ENCODE measurements at places on chromosomes 2 and 18. TPM values are rescaled to one million over a fixed set of nuclear protein-coding genes. Genes with fewer than 3 reads are reported as not detected.

Gene PSMA8
- total RNA-seq = not detected

Gene DOK6
- total RNA-seq = 0.06 TPM

Gene ADAM23
- total RNA-seq = 1.1 TPM

Gene SOWAHC
- total RNA-seq = 7.1 TPM

Gene SH3BP4
- 72.1 TPM for total RNA-seq

Gene PHLPP1
- total RNA-seq = 4.8 TPM

Gene SNORC
- 0.30 TPM for total RNA-seq

Gene SLC23A3
- 0.86 TPM for total RNA-seq

Gene KCNIP3
- total RNA-seq = 2.6 TPM

Gene OTOS
- total RNA-seq = 0.34 TPM

Gene TPGS2
- total RNA-seq = 125 TPM

Gene CDK15
- 7.3 TPM for total RNA-seq

Gene MOGAT1
- not detected for total RNA-seq

- no peak for DNase-seq
Measured at GRCh38 chr2:165058476-165059265, 103.3 kb upstream of the SLC38A11 start.

- DNase-seq = peak; percentile 17
Measured at GRCh38 chr2:171479154-171479814, 43.0 kb upstream of the CYBRD1 start.

- DNase-seq = no peak
Measured at GRCh38 chr2:142314164-142314563, 183.3 kb upstream of the LRP1B start.

- DNase-seq = peak; percentile 13
Measured at GRCh38 chr18:62347089-62347506, 22.0 kb downstream of the TNFRSF11A start.

DNA sequence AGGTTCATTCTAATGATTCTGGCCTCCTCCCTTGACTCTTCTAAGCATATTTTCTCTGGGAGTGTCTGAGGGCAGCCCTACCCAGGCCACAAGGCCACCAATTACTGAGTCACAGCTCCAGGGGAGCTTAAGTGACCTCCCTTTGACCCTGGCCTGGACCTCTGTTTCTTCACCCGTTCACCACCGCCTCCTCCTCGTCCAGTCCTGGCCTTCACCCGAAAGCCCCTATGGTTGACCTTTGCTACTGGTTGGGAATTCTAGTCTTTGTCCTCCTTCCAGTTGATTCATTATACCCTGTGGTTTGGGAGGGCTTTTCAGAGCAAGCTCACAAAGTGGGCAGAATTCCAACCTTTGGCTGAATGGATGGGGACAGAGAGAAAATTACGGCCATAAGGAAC, 72.6 kb downstream of the NRP2 start:
- peak; percentile 74 for DNase-seq

DNA sequence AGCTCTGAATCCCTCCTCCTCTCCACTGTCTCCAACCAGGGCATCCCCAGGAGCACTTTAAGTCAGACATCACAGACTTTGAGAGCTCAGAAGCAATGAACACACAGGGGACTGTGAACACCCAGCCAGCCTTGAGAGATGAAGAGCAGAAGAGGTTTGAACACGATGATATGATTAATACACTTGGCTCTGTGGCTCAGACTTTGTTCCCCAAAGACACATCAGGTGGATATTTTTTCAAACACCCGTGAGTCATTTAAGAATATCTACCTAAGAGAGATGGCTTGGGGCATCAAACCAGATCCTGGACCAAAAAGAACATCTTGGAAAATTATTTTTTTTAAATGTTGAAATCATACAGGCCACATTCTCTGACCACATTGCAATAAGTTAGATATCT, 134.9 kb upstream of the OTOS start:
- no peak for DNase-seq

DNA sequence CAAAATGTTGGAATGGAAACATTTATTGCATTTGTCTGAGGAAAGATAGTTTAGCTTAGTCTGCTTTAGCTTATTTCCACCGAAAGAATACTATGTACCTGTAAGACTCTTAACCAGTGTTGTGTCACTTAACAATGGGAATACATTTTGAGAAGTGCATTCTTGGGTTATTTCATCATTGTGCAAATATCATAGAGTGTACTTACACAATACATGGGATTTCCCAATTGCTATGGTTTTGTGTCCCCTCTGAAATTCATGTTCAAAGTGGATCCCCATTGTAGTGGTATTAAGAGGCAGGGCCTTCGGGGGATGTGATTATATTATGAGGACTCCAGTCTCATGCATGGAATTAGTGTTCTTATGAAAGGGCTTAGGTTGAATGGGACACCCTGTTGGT, 249.4 kb upstream of the UBE2E3 start:
- peak; percentile 19 for DNase-seq

DNA sequence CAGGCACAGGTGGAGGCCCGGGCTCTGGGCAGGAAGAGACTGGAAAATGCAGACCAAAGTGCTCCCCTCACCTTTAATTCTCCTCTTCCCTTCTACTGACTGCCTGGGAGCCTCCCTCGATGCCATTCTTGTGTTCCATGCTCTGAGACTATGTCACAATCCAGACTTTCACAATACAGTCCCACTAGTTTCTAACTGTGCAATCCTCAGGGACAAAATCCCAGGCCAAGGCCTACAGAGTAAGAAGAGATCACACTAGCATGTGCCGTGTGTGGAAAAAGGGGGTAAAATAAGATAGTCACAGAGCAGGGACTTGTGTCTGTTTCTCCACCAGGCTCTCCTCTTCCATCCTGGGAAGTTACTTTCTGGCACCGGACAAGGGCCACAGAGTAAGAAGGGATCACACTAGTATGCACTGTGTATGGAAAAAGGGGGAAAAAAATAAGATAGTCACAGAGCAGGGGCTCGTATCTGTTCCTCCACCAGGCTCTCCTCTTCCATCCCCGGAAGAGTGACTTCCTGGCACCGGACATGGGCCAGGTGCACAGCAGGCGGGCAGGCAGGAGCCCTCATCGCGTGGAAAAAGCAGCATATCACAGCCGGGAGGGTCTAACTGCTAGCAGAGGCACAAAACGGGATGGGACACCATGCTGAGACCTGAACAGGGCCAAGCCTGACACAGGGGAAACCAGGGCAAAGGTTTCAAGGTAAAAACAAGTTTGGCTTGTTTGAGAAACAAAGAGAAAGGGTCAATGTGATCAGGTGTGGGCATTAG, 9.6 kb downstream of the CYB5A start:
- no peak for DNase-seq

DNA sequence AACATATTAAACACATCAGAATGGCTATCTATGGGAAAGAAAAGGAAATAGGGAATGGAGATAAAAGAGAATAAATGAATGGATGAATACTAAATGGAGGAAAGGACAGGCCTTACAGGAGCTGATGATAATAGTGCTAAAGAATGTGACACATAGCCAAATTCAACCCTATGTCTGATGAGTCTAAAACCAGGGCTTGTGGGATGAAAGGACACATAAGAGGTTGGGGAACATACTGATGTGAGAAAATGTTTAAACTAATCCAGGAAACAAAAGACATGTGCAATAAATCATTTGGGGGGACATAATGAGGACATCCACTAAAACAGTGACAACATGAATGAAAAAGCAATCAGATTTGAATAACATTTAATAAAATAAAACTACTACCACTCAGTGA, 120.0 kb downstream of the DYM start:
- peak; percentile 12 for DNase-seq

DNA sequence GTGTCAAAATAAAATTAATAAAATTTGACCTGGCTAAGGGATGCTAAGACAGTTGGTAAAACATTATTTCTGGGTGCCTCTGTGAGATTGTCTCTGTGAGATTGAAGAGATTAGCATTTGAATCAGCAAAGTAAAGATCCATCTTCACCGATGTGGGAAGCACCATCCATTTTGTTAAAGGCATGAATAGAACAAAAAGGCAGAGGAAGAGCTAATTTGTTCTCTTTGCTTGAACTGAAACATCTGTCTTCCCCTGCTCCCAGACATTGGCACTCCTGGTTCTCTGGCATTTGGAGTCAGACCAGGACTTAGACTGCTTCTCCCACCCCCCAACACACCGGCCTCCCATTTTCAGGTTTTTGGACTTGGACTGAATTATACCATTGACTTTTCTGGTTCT, 603.8 kb upstream of the LINC00305 start:
- DNase-seq = no peak

DNA sequence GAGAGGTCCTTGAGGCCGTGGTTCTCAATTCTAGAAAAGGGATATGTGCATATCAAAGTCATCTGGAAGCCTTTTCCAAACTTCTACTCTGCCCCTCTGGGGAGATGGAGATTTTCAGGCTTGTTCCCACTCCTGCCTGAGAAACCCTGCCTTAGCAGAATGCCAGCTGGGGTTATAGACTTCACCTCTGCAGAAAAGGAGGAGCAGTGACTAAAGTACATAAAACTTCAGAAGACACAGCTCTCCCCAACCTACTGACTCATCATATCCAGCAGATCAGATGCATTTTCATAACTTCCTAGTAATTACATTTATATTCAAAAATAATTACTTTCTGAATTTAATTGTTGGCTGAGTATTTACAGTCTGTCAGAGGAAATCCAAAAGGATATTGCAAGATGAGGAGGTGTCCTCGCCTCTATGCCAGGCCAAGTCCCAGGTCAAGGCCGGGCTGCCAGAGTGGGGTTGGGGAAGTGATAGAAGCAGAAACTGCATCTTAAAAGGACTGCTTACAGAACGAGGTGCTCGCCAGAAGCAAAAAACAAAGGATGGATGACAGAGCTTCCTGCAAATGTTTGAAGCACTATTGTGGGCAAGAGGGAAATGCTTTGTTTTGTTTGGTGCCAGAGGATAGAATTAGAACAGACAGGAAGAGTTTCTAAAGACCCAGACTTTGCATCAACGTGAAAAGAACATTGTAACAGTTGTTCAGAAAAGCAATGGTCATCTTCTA, 75.6 kb upstream of the APCDD1 start:
- DNase-seq = no peak

- DNase-seq = no peak
Measured at GRCh38 chr18:73545472-73545871, 602.2 kb downstream of the FBXO15 start.

- peak; percentile 62 for DNase-seq
Measured at GRCh38 chr2:46942143-46942526, 26.5 kb upstream of the MCFD2 start.

DNA sequence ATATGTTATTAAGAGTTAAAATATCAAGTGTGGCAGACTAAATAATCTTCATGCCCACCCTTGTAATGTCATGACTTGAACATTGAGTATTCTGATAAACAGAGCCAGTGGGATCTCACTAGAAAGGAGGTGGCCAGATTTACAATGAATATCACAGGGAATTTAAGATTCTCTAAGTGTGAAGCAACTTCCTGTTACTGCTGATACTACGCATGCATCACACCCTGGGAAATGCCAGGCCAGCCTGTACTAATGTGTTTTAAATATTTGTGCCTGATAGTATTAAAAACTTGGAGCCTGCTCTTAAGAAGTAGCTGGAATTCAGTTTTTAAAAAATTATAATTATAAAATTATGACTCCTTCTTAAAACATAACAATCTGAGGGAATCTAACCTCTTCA, 148.3 kb downstream of the LAMA3 start:
- peak; percentile 51 for DNase-seq

DNA sequence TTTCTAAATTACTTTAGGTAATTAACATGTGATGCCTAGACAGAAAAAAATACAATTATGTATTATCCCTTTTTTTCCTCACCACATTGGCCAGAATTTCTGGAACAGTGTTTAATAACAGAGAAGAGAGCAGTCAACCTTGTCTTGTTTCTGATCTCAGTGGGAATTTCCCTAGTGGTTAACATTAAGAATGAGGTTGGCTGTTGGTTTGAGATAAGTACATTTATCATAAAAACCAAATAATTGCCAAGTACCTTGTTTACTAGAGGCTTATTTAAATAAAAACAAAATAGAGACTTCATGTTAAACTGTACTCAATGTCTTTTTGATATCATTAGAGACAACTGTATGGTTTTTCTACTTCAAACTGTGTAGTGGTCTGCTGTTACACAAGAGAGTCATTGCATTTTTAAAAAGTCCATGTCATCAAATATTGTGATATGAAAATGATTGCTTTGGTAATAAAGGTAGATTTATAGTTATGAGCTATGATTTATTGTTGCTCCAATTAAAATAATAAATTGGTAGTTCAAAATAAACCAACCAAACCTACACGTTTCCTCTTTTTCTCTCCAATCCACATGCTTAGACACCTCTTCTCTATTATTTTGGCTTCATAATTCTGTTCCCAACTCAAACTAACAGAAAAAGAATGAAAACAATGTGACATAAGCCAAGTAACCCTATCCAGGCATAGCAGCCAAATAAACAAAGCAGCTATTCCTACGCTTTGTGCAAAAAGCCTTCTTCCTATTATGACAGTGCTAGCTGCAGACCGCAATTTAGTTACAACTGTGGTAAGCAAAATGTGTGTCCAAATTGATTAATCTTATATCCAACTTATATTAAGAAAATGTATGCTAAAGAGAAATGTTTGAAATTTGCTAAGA, 20.9 kb upstream of the TANK start:
- peak; percentile 67 for DNase-seq

GRCh38 chr2:232626584-232626983, 6.8 kb upstream of the EFHD1 start:
- no peak for DNase-seq

- DNase-seq = no peak
Measured at GRCh38 chr2:134489732-134490384, 228.9 kb downstream of the TMEM163 start.

GRCh38 chr18:44458777-44459176, 221.9 kb upstream of the SETBP1 start:
- peak; percentile 1 for DNase-seq

DNA sequence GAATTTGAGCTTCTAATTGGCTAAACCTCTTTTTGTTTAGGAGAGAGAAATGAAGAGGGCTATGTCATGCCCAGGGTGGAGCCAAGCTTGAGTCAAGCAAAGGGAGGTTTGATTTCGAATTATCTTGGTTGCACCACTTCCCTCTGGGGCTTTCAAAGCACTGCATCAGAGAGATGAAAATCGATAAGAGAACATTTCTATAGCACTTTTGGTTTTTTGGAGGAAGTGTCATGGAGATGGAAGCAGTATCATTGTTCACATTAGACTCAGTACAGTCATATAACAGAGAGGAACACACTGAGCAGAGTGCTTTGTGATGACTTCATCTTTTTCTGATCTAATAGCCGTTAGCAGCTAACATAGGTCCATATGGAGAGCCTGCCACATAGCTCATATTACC, 120.3 kb upstream of the UXS1 start:
- no peak for DNase-seq

GRCh38 chr2:219627103-219628100, at the start of gene SLC4A3:
TSS of gene SLC4A3 (plus strand) at chr2:219627630. CDS start at chr2:219627993, 363 bp downstream.
- peak; percentile 52 for DNase-seq

GRCh38 chr2:221676566-221677172, 104.6 kb upstream of the EPHA4 start:
- DNase-seq = peak; percentile 23

Measured in Daoy (cell line).